Urinary bladder (tissue), 4 donors: ENCODE measurements at places on chromosomes 3 and 15.

DNA sequence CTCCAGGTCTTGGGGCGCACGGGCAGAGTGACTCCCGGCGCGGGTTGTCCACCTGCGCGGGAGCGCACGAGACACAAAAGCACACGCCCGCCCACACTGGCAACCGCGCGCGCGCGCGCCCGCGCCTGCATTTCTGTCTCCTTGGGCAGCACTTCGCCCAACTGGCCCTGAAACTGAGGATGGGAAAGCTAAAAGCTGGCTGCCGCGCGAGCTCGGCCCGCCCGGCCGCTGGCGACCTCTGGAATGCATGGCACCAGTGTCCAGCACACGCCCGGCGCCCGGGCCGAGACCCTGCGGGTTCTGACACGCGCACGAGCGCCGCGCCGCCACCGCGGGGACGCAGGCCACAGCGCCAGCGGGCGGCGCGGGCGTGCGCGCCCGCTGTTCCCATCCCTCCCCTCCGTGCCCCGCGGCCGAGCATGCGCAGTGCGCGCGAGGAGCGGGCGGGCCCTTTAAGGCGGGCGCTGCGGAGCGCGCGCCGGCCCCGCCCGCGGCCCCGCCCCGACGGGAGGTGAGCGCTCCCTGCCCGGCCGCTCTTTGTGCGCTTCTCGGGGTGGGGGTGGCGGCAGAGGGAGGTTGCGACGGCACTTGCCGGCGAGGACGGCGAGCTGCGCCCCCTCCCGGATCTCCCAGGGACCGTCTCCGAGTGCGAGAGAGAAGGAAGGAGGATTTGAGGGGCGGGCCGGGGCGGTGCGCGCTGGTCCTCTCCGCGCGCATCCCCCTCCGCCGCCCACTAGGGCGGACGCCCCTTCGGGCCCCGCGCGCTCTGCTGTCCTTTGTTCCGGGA lies 1.0 kb upstream of the MEX3B start:
- peak; percentile 81 for DNase-seq

DNA sequence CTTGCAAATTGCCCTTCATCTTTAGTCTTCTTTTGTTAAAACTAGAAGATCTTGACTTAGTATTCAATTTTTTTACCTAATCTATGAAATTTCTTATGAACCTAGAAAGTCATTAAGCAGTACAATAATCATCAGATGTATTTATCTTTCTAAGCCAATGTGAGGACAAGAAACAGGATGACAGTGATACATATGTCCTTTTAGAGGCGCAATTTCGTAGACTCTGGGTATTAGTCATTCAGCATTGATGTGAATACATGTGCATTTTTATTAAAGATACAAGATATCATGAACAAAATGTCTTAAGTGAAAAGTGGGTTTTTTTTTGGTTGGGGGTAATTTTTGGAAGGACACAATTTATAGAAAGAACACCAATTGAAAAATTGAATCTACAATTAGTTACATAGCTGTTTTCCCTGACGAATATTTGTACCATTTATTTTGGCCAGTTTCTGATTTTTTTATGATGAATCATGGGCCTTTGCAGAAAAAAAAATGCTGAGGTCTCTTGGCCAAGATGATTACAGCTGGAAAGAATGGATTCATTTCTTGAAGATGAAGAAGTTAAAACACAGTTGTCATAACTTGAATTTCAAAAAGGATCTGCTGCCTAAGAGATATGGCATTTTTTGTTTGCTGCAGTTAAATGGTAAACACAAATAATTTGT lies 48.9 kb upstream of the AGTR1 start:
- no peak for DNase-seq

DNA sequence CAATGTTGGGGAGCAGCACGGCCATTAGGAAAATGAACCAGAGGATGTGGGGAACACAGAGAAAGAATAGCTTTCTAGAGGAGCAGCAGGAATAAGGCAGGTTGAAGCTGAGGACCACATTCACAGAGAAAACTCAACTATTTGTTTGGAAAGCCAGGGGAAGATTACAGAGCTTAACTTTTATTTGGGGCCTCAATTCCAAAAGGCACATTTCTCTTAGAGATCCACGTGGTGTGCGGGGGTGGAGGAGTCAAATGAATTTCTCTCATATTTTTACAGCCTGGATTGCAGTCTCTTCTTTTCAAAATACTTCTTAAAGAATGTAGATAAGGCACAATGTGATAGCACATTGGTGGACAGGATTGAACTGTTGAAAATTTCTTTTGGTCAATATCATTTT lies 253.7 kb downstream of the ROBO1 start:
- no peak for DNase-seq

DNA sequence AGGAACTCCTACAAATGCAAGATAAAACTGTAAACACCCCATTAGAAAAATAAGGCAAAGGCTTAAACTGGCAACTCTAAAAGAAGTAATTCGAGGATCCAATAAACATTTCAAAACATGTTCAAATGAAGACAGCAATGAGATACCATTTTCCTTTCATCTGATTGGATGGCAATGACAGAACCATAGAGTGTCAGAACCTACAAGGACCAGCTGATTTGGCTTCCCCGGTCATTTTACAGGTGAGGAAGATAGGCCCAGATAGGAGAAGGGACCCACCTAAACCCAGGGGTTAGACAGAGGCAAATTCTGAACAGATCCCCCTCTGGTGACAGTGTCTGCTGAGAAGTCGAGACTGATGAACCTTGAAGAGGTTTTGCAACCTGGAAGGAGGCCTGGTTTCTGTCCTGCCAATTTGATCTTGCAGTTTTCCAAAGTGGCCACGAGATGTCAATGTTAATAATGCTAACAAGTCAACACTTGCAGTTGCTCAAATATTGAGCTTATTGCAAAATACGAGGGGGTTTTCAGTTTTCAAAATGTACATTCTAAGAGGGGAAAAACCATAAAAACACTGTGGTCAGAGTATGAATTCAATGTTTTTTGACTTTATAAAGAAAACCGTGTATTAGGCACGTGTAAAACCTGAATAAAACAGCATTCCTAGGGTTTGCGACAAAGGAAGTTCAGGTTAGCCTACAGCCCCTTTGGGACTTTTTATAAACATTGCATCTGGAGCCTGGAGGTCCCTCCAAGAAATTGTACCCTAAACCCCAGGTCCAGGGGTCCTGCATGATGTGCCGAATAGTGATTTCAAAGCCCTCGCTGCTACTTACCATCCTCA lies 21.5 kb downstream of the CFAP161 start:
- no peak for DNase-seq

DNA sequence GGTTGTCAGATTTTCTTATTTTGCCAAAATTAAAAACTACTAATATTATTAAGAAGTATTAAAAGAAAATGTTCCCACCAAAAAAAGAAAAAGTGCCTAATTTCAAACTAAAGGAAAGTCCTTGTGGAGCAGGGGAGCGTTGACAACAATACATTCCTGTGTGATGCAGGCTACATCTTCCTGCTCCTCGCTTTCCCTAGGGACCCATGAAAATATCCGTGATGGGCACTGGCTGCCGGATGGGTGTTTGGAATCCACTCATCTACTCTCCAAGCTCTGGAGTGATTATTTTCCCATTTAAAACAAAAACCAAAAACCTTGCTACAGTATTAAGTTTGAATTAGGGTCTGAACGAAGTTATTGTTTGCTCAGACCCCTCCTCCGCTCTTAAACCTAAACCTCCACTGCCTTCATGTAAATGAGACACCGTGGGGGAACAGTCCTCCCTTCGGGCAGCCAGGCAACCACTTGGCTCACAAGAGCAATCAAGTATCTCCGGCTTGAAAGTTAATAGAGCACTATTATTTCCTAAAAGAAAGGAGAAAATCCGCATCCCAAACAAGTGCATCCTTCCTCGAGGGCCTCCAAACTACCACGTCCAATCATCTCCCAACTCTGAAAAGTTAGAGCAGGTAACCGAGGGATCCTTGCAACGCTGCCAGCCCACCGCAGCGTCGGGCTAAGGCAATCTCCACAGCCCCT lies 1.5 kb downstream of the ITGB5 start:
- DNase-seq = no peak

GRCh38 chr3:52253314-52254304 lies 8.1 kb downstream of the PPM1M start:
- DNase-seq = no peak

- DNase-seq = no peak
These were observed 70.9 kb downstream of the AAGAB start for GRCh38 chr15:67183443-67184169.

GRCh38 chr15:58454950-58455401 lies 23.2 kb downstream of the LIPC start:
- no peak for DNase-seq
